ENCODE measurements at places on chromosomes 5 and 9. TPM values are rescaled to one million over a fixed set of nuclear protein-coding genes. Genes with fewer than 3 reads are reported as not detected.

FAM221B gene
- total RNA-seq = not detected

IL9 gene
- total RNA-seq = not detected

HAPLN1 gene
- not detected for total RNA-seq

CCNO gene
- 2.6 TPM for total RNA-seq

Data from RPMI7951 (cell line).